ENCODE measurements at places on chromosomes 4 and X.

DNA sequence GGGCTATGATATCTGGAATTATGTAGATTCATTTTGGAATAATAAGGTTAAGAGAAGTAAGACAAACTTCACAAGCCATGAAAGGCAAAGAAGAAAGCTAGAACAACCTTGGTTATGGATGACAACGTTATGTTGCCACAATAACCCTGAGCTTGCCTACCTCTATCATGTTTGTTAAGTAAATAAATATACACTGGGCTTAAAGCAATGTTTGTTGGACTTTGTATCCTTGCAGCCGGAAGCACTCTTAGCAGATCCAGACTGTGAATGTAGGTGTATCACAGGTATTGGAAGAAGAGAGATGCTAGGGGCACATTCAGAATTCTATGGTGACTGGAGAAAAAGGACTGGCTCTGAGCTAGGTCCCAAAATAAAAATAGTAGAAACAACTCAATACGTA is 214.4 kb downstream of the HS3ST1 start:
- DNase-seq = no peak

- DNase-seq = no peak
Observed at GRCh38 chrX:65451663-65452062, 82.9 kb downstream of the LAS1L start.

GRCh38 chr4:147003956-147004809 is 58.5 kb upstream of the TTC29 start:
- DNase-seq = no peak

DNA sequence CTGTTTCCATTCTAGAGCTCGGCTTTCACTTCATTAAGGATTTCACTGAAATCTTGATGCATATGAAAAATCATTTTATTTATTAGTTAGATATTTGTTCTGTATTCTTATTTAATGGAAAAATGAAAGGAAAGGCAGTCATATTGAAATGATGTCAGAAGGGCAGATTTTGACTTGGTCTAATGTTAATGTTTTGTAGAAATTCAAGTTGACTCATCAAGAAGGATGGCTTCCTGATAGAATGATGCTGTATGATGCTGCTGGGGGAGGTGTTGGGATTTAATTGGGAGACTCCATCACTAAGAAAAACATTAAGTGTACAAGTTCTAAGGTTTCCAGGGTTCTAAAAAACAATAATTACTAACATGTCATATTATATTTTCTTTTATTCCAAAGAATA is 204.8 kb downstream of the PDGFC start:
- no peak for DNase-seq

DNA sequence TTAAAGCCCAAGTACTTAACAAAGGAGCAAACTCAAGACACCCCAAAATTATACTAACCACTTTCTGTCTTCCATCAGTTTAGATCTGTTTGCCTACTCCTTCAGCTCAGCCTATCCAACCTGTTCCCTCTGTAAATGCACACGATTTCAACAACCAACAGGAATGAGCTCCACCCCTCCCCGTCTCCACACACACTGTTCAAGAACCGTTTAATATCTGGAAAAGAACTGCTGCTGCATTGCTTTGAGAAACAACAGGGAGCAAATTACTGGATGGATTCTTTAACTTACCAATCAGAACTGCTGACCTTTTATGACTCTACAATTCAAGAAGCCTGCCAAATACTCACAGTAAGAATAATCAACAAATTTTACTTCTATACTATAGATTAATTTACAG is 87.0 kb downstream of the FBXW7 start:
- no peak for DNase-seq

DNA sequence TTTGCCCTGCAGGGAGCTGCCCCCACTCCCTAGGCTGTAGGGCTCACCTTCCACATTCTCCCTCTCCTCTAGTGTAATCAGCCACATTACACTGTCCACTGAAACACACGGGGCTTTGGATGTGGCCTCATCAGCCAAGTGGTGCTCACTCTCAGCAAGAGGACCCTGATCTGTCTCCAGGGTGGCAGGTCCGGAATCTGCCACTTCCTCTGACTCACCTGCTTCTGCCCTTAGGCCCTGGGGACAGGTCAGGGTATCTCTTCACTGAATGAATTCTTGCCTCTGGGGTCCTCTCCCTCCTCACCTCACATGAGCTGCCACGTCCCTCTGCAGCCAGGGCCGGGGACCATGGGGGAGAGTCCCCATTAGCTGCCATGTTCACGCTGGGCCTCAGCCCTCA is 15.9 kb downstream of the ZNF41 start:
- DNase-seq = no peak

DNA sequence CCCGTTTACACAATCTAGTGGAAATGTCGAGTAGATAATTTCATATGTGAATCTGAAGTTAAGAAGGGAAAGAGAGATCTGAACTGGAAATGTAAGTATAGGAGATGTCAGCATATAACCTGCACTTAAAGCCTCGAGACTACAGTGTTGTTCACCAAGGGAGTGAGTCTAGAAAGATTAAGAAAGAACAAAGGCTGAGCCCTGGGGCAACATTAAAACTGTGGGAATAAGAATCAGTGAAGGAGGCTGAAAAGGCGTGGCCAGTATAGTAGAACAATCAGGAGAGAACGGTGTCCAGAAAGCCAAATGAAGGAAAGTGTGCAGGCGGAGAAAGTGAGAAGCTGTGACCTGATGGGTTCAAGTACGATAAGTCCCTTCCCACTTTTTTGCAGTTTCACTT is 118.8 kb upstream of the TENM3 start:
- no peak for DNase-seq

- no peak for DNase-seq
Observed at GRCh38 chr4:93828995-93829819, 654 bp downstream of the ATOH1 start.

GRCh38 chr4:123649645-123650391 is 253.2 kb downstream of the SPRY1 start:
- no peak for DNase-seq

DNA sequence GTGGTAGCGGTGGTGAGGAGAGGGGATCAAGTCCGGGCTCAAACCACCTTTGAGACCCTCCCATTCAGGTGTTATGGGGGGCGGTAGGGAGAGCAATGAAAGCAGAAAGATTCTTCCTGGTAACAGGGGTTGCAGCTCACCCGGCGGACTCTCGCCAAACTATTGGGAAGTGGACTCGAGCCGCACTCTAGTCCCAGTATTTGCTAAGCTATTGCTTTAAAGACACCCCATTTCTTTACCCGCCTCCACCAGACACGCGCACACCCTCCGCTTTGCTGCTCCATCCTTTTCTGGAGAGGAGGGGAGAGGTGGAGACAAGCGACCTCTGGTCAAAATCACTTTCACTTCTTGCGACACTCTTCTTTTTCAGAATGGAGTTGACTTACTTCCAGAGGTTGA is 625 bp upstream of the GABRA4 start:
- DNase-seq = no peak

GRCh38 chr4:74006009-74006476 is 7.6 kb upstream of the CXCL5 start:
- no peak for DNase-seq

- DNase-seq = no peak
Observed at GRCh38 chrX:117538178-117539089, 578.2 kb downstream of the KLHL13 start.

DNA sequence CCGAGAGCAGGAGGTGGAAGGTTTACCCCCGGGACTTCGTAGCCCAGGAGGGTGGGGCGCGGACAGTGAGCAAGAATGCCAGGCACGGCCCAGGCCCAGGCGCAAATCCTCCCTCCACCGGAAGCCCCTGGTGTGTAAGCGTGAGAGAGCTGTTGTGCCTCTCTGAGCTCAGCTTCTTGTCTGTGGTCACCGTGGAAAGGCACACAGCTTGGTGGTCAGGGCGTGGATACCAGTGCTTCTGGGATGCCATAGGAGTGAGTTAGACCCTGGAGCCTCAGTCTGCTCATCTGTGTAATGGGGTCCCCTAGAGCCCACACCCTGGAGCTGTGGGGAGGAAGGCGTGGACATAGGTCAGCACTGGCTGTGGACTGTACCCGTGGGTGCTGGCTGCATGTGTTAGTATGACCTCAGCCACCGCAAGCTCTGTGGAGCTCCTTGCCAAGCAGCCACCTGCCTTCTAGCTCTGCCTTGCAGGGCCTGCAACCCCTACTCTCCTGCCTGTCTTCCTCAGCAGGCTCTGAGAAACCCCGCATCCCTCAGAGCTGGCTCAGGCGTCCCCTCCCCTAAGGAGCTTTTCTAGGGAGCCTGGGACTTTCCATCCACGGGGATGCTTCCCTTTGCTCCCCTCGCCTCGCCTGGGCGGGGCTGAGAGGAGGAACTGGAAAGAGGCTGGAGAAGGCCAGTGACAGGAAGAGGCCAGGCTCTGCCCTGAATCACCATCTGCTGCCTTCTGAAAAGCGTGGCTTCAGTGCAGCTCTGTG is 28.0 kb upstream of the AFAP1 start:
- DNase-seq = no peak

DNA sequence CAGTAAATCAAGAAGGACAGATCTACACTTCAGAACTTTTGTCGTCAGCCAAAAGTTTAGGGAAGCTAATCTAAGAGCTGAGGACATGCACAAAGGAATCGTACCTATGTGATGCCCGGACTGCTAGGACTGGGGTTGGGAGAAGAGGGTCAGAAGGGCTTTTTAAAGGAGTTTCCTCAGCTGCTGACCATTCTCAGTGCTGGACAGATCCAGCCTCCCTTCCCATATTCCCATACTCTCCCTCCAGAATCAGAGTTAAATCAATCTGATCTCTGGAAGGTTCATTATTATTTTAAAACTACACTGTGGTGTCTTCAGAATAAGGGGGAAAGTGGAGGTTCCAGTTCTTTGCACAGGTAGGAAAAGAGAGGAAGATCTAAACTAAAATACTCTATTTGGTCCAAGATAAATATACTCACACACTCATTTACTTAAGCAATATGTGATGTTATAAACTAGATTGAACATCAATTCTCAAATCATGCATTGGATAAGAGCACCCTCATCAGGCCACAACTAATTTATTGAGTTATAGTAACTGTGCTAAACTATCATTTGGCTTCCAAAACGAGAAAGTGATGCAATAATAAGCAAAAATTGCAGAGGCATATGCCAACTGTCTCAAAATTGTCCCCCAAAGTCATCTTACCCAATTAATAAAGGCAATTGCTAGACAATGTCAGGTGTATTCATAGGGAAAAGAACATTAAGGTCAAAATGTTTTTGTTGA is 124.7 kb downstream of the HNRNPD start:
- DNase-seq = no peak

DNA sequence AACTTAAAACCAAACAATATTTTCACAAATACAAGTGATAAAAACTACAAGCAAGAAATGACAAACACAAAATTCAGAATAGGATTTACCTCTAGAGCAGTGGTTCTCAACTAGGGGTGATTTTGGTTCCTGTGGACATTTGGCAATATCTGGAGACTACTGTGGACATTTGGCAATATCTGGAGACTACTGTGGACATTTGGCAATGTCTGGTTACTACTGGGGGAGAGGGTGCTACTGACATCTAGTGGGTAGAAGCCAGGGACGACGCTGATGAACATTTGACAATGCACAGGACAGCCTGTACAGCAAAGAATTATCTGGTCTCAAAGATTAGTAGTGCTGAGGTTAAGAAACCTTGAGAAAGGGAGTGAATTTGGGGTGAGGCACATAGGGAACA is 169.8 kb downstream of the CLCN4 start:
- no peak for DNase-seq

- DNase-seq = no peak
Observed at GRCh38 chrX:2536974-2537373, 36.2 kb upstream of the DHRSX start.

DNA sequence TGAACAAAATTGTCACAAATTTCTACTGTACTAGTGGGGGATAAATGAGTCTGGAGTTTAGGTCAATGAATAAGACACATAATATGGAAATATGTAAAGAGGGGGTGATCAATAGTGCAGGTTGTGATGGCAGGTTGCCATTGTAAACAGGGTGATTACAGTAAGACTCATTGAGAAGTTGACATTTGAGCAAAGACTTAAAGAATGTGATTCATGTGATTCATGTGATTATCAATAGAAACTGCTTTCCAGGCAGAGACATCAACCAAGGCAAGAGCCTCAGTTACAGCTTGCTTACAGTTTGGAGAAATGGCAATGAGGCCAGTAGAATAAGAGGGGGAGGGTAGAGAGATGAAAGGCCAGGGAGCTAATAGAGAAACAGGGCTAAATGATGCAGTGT is 45.8 kb upstream of the GIMD1 start:
- no peak for DNase-seq

- DNase-seq = no peak
Observed at GRCh38 chr4:38131371-38132091, 171.3 kb downstream of the PTTG2 start.

DNA sequence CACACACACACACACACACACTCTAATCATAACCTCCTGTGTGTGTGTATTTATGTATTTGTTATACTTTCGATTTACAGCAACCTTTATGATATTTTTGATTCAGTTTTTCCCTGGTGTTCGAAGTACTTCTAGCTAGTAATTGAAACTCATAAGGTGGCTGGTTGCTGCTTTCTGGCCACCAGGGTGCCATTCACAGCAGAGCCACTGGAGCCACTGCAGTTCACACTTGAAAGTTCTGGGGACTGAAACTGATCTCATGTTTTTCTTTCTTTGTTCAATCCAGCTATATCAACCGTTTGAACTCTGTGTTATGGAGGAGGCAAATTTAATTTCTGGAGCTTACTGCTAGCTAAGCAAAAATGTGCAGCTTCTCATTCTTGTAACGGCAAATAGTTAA is 419.4 kb downstream of the ADGRL3 start:
- DNase-seq = no peak

GRCh38 chr4:110994781-110995180 is 371.9 kb upstream of the PITX2 start:
- no peak for DNase-seq

DNA sequence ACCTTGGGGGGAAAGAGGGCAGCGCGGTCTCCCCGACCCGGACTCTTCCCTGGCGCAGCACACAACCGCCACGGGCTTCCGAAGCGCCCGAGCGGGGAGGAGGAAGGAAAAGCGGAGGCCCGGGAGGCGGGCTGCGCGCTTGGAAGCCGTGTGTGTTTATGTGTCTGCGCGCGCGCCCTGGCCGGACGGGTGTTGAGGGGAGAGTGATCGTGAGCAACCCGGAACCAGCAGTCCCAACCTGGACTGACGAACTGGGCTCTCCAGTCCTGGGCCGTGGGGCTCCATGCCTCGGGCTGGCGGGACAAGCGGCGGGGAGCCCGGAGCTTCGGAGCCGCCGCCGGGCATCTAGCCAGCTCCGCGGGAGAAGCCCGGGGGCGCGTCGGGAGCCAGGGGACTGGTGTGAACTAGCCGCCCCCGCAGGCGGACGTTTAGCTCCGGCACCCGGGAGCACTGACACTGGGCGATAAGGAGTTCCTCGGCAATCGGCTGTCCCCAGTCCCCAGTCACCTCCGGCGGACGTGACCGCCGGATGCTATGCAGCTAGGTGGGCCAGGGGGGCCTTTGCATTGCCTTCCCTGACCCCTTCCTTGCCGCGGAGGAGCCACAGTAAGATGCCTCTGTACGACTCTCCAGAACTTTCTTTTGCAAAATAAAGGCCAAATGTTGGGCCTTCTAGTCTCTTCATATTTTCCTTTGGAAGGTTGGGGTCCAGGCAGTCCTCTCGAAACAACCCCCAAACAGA is 74.8 kb upstream of the BCOR start:
- DNase-seq = no peak

GRCh38 chr4:68216501-68216900 is 29.0 kb downstream of the TMPRSS11B start:
- DNase-seq = no peak

Measured in activated gamma-delta T cell (primary cell).